ENCODE measurements at places on chromosomes 4 and X.

GRCh38 chr4:112370466-112370865 lies 73.3 kb downstream of the ALPK1 start:
- DNase-seq: no peak

GRCh38 chr4:98166025-98166730 lies 22.9 kb upstream of the STPG2 start:
- DNase-seq: no peak

DNA sequence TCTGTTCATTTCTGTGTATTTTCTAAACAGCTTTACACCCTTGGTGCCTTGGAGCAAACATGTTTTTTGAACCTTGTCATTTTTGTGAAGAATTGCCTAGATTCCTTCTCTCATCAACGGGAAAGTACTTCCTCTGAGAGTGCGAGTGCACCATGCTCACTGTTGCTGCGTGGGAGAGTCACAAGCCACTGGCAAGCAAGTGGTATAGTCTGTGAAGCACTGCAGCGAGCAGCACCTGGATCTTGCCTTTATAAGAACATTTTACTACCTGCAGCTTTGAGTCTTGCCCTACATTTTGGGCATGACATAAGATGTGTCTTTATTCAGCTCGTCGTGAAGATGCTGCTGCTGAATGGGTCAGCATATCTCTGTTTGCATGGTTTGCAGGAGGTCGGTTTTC lies 44.9 kb downstream of the HADH start:
- no peak for DNase-seq

DNA sequence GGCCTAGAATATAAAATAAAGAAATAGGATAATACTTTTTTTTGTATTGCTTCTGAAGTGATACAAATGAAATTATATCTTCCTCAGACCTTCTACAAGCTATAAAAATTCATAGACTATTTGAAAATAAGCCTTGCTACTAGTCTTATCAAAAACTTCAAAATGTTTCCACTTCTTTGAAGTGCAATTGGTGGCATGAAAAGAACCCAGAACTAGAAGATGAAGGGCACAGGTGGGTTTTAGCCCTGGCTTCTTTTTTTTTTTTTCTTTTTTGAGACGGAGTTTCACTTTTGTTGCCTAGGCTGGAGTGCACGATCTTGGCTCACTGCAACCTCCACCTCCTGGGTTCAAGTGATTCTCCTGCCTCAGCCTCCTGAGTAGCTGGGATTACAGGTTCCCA lies 44.2 kb downstream of the GSX2 start:
- DNase-seq: no peak

- no peak for DNase-seq
Observed at GRCh38 chr4:140807491-140808252, 51.5 kb upstream of the TBC1D9 start.

GRCh38 chrX:2723286-2723879 lies 28.5 kb upstream of the XG start:
- DNase-seq: no peak

- no peak for DNase-seq
Observed at GRCh38 chr4:1153567-1154090, 18.8 kb downstream of the SPON2 start.

DNA sequence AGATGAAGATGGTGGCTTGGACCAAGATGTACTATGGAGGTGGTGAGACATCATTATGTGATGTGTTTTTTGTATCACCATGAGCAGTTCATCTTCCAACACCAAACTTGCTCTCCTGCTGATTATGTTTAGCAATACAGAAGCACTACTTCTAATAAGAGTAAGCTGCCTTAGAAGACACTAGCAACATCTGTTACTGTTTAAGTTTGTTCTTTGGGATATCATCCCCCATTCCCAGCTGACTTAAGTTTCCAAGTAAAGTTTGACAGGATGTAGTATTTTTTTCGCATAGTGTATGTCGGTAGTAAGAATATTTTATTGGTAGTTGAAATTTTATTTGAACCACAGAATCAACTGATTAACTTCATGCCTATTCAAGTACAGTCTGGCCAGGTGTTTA lies 123.5 kb upstream of the BMPR1B start:
- DNase-seq: no peak

- no peak for DNase-seq
Observed at GRCh38 chr4:40571208-40571607, 58.5 kb downstream of the RBM47 start.

DNA sequence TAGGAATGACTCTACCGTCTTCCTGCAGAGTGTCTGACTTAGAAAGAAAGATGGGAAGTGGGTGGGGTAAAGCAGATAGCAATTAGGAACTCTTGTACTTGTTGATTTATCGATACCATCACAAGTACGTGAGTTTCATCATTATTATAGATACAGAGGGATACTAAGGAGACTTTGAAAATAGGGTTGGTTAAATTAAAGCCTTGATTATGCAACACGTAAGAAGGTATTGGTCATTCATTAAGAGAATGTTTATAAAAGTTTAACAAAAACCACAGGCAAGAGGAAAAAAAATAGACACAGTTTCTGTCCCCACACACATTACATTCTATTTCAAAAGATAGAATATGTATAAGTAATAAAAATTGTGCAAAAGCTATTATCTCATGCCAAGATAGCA lies 65.9 kb upstream of the UGT2B7 start:
- no peak for DNase-seq

DNA sequence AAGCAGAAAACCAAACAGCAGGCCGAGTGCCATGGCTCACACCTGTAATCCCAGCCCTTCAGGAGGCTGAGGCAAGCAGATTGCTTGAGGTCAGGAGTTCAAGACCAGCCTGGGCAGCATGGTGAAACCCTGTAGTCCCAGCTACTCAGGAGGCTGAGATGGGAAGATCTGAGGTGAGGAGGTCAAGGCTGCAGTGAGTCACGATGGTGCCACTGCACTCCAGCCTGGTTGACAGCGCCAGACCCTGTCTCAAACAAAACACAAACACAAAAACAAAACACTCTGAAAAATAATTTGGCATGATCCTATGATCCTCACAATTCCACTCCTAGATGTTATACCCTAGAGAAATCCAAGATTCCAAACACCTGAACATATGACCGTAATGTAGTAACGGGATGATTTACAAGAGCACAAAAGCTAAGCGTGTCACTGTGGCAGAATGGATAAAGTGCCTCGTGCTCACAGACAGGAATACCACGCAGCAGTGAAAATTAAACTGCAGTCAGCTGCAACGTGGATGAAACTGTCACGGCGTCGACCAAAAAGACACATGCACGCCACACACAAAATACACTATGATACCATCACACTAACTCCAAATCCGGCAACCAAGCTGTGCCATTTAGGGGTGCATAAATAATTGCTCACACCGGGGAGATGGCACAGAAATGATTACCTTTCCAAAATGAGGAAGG lies 1.7 kb downstream of the NELFA start:
- DNase-seq: no peak

DNA sequence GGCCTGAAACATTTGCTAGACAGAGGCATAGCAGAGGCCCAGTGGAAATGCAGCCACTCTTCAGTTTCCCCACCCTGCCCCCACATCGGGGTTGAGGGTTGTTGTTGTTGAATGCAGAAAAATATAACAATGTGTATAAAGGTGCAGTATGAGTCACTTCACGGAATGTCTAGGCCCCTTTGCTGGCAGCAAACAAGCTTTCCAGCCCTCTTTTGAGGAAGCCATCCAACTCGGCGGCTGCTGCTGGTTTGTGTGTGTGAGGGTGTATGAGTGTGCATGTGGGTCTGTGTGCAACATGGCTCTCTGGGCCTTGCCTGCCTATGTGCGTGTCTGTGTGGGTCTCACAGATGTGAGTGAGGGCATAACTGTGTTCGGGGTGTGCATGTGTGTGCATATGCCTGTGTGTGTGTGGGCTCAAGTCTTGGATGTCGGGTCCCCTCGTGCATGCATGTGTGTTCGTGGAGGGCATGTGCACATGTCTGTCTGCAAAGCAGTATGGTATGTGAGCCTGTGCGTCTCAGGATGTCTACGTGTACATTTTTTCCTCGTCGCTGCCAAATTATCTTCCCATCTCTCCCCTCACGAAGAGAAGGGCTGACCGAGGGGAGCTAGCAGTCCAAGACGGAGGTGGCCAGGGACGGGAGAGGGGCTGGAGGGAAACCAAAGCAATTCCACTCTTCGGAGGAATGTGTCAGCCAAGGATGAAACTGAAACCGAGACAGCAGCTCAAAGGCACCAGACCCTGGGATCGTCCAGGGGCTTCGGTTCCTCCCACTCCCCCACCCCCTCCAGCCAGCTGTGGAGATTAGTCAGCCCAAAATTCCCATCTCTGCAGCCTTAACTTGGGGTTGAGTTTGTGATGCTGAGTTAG lies 8.4 kb upstream of the ELF4 start:
- no peak for DNase-seq

DNA sequence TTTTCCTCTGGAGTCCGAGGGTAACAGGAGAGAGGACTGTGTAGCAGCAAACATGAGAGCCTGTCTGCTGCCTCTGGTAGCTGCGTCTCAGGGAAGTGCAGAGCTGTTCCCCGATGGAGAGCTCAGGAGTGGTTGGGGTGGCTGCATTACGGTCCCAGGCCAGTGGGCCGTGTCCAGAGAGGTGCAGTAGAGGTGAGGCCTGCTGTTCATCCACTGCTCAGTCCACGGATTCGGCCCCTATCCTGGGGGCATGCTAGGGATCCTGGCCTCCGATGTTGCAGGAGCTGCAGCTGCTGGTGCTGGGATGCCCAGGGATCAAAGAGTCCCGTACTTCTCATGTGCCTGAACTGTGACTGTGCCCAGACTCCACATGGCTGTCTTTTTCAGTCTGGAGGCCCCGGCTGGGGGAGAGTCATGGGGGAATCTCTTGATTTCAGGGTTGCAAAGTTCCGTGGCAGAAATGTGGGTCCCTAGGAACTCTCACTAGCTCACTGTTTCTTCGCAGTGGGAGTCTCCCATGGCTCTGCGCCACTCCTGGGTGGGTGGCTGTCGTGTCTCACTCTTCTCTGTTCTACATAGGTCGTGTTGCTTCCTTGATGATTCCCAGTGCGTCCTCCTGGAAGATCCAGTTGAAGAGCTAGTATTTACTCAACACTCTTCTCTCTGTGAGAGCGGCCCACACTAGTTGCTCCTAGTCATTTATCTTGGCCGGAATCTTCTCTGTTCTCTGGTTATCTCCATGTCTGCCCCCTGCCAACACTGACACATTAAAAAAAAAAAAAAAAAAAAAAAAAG lies 109.5 kb upstream of the CENPE start:
- no peak for DNase-seq

DNA sequence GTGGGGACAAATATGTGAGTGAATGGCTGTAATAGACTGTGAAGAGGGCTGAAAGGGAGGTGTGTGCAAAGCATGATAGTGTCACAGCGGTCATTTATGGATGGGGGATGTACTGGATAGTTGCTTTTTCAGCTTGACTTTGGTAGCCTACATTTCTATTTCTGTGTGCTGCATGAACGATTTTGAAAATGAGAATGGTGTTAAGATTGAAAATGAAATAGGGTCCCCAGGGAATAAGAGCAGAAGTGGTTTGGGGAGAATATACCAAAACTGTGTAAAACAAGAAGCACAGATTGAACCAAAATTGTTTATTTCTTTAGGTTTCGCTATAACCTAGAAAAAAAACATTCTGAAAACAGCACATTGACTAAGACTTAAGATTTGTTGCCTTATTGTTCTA lies 58.8 kb upstream of the CLNK start:
- no peak for DNase-seq

DNA sequence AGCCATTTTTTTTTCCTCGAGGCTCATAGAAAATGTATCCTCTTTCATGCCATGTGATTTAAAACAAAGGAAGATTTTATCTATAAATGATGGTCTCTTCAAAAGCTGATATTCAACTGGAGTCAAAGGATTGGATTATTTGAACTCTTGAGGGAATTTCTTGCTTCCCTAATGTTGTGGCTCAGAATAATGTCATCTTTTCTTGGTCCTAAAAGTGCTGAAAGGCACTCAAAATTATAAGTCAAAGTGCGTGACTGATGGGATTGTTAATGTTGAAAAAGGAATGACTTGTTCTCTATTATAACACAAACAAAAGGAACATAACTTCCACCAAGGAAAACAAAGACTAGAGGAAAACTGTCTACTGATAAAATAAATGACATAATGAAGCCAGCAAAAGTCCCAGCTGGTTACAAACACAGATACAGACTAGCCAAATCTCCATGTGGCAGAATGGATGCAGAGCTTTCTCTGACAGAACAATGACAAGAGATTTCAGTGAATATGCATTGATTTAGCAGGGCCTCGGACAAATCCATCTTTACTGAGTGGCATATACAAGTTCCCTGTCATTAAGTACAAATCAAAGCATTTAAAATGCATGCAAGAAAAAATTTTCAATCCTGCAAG lies 552.6 kb downstream of the GBA3 start:
- no peak for DNase-seq

DNA sequence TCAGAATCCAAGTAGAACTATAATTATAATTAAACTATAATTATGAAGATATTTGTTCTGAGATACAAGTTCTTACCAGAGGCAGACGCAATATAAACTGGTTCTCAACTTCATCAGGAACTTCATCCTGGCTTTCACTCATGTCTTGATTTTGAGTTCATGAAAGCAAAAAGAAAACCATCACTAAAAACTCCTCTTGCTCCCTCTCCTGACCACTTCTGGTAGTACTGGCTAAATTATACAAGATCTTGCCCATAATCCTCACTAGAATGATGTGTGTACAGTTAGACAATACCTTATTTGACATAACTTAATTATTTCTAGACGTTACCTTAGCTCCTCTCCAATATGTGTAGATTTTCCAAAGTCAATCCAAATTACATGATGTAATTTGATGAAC lies 3.7 kb downstream of the TAF7L start:
- no peak for DNase-seq

- DNase-seq: no peak
Observed at GRCh38 chr4:80053140-80053910, 19.7 kb downstream of the ANTXR2 start.

DNA sequence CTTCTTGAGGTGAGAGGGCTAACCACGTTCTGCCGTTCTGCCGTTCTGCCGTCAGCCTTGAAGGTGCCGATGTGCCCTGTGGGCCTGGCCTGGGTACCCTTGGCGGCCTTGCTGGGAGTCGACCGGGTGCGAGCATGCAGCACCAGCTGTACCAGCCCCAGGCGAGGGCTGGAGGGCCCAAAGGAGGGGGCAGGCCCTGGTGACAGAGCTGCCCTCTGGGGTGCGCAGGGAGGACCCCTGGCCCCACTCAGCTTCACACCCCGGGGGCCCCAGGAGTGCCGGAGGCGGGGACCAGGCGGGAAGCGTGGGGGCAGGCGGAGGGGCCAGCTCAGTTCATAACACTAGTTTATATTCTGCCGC lies 22.1 kb downstream of the UVSSA start:
- DNase-seq: no peak

DNA sequence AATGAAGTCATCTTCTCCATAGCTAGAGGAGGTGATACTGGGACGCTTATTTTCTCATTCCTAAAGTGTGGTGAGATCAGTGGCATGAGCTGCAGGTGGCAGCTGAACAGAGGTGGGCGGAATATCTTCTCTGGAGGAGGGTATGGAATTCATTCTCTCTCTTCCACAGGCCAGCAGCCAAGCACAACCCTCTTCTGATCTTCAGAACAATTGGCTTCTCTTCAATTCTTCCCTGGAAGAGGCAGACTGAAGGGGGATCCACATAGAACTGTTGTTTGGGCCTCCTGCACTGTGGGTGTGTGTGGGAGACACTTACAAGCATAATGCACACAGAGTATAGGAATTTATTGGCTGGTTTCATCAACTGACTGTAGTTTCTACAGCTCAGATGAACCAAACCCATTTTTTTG lies 180.4 kb upstream of the RASGEF1B start:
- DNase-seq: no peak

- no peak for DNase-seq
Observed at GRCh38 chrX:41705680-41706374, 17.1 kb downstream of the GPR34 start.

- DNase-seq: no peak
Observed at GRCh38 chr4:83012200-83012686, 1.6 kb upstream of the LIN54 start.
